ENCODE measurements at places on chromosomes 4 and X.

DNA sequence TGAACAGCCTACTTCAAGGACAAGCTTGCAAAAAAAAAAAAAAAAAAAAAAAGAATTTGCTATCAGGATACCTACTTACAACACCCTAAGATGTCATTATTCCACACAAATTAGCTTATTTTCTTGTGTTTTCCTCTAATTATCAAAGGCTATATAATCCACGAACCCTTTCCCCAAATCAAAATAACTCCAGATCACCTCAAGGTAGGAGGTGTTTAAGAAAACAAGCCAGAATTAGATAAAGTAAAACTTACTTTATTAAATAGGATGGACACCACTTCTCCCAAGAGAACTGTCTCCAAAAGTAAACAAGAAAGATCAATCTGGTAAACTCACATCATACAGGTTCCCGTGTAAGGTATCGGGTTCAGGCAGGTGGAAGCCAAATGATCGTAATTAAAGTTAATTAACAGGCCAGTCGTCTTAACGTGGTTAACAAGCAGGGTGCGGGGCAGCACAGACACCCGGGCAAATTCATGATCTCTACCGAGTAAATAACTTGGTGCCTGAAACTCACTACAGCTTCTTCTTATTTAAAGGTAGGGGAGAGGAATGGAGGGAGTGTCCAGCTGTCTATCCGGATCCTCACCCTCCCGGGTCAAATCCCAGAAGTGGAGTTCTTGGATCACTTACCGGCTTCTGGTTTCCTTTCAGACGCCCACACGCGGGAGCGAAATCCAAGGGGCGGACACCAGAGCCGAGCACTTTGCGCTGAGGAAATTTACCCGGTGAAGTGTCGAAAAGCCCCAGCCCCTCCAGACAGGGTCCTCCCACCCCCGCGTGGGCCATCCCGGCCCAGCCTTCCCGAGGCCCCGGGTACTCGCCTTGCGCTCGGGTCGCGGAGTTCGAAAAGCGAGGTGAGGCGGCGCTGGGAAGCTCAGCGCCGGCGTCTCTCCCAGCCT is 708 bp downstream of the ARAP2 start:
- DNase-seq, result peak; percentile 30

DNA sequence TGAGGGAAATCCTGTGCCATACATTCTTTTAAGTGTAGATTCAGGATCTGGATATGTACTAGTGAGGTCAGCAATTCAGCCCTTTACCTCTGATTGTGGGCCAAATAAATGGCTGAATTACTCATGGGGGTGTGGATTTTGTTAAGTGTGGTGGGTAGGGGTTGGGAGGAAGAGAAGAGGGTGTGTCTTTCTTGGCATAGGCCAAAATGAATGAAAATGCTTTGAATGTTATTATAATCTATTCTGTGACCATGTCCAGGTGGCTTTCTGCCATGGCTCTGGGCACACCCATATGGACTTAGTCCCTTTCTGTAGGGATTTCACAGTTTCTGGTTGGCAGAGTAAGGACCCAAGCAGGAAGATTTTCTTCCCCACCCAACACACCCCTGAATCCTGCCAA is 244.3 kb downstream of the CBR4 start:
- DNase-seq, result no peak

DNA sequence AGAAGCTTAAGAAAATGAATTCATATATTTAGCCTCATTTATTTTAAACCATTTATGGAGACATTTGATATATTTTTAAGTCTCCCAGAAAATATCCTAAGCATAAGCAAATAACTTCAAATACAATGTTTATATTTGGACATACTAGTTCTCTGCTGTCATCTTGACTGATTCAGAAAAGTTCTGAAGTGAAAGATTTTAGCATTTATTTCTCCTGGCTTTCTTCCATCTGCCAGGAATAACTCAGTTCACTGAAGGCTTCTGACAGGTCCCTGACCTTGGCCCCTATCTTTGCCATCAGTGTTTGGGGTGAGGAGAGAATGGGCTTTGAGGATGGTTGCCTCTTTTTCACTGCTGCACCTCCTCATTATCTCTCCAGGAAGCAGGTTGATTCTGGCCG is 115.7 kb downstream of the SLIT2 start:
- no peak for DNase-seq

DNA sequence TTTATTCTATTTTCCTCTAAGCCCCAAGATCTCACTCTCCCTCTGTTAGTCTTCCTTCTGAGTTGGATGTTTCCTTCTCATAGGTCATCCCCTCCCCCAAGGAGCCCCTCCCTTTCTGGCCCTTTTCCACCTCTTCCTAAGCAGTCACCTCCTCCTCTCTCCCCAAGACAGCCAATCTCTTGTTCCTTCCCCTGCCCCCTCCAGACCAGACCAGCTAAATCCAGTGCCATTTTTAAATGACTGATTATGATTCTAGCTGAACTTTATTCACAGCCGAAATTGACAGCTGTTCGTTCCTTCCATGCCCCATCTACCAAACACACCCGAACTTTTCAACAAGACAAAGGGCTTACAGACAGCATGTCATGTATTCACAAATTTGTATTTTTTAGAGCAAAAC is 1.9 kb downstream of the SPIN2A start:
- no peak for DNase-seq

GRCh38 chrX:78708816-78709215 is 38.7 kb upstream of the LPAR4 start:
- no peak for DNase-seq

GRCh38 chr4:73844345-73844744 is 7.9 kb downstream of the CXCL6 start:
- no peak for DNase-seq
